ENCODE measurements at places on chromosomes 5 and 9.

- no peak for DNase-seq
These were observed 3.2 kb upstream of the RNU6ATAC start for GRCh38 chr9:134167530-134167931.

DNA sequence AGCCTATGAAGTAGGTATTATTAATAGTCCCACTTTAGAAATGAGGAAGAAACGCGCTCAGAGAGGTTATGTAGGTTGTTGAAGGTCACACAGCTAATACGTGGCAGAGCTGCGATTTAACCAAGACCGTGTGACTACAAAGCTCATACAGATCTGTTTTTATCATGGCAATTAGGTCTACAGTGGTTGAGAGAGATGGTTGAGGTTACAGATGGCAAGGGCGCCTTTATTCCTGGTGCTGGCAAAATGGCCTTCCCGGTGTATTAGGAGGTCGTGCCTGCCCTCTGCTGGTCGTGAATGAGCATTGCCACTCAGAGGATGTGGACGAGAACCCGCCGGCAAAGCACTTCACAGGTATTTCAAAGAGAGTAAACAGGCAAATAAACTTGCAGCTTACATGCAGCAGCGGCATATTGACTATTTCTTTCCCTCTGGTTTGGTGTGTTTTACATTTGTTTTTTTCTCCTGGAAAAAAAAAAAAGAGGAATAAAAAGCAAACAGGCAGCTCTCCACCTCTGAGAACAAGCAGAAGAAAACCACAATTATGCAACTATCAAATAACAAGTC, 65.3 kb upstream of the EGFLAM start:
- DNase-seq: peak; percentile 57

- DNase-seq: no peak
These were observed 279.7 kb downstream of the EBF1 start for GRCh38 chr5:158819840-158820620.

DNA sequence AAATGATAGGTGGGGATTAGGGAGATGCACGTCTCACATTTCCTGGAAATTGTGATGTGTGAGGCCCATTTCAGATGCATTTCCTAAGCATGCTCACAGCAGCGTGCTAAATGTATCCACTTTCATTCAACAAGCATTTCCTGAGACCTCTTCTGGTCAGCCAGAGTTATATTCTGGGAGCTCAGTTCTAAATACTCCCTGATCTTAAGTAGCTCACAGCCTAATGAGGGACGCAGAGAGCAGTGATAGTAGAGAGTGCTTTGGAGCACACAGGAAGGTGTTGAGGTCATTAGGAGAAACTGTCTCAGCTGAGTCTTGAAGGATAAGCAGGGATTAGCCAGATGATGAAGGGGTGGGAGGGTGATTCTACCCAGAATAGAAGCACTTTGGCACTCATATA, 46.2 kb upstream of the FSD1L start:
- no peak for DNase-seq

GRCh38 chr9:133711428-133712220, 26.5 kb downstream of the SARDH start:
- no peak for DNase-seq

GRCh38 chr9:12778389-12778788, 3.6 kb downstream of the LURAP1L start:
- DNase-seq: no peak

- DNase-seq: no peak
These were observed 33.8 kb downstream of the DOCK8 start for GRCh38 chr9:248278-248961.

DNA sequence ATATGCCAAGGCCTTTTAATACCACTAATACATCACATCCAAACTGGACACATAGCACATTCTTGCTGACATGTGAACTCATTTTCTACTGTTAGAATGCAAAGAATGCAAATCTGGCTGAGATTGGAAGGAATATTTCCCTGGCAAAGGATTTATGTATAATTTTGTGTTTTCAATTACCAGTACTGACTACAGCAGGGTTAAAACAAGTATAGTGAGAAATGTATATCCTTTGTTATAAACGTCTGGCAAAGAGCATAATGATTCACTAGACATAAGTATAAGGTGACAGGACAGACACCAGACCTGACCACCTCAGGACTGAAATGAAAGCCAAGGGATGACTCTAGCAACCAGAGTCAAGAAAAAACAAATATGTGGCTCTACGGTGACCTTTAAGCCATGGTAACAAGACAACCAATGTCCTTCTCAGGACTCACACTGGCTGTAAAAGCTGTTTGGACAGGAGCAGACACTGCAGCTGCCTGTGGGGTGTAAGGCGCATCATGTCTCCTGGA, 95.0 kb downstream of the MRPS27 start:
- no peak for DNase-seq

DNA sequence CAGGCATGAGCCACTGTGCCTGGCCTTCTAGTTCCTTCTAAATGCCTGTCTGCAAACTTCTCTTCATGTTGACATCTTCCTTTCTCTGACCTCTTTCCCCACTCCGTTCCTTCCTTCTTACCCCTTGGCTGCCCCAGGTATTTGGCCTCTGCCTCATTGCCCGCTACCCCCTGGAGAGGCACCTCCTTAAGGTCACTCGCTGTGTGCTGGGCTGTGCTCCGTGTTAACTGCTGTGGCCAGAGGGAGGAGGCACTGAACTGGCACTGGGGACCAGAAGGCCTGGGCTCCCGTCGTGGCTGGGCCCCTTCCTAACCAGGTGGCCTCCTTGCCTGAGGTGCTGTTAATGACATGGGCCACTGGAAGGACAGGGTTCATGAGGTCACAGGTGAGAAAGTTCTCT, 39.4 kb downstream of the LAMC3 start:
- DNase-seq: no peak

DNA sequence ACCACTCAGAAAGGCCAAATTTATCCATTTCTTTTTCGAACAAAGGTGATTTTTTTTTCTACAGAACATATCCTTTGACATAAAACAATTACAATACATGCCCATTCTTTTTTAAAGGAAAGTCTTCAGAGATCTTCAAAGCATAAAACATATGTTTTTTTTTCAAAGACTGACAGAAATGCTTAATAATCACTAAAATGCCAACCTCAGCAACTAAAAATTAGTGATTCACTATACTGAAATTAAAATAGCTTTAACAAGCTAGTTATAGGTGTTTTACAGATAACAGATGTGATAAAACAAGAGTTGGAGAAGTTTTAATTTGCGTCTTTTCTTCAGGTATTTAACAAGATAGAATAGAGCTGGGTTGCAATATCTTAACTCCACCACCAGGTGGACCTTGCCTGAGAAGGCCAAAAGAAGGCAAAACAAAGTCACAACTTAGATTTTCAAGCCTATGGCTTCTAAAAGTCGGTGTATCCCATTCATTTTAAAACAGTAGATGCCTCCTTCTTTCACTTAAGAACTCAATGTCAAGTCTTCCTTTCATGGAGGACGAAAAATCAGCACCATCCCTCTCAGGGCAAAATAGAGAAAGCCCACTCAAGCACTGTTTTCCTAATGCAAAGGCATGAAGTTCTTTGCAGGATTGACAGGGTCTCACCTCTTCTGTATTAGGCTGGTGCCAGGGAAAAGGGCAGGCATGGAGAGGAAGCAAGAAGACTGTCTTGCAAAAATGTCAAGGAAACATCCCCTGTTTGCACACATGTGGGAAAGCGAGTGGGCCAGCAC, 31.1 kb upstream of the CPLX2 start:
- DNase-seq: no peak

DNA sequence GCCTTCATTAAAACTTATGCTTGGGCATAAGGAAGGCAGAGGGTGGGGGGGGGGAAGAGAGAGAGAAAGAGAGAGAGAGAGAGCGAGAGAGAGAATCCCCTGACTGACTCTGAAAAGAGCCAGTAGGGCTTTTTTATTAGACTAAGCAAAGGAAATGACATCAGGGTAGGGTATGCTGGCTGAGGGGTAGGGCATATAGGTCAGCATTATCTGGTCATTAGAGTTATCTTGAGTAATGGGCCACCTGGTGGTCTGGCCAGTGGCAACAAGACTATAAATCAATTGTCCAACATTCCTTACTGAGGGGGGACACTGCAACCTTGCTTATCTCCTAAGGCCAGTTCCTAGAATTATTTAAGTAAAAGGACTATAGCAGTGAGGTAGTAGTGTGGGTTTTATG, 67.2 kb downstream of the TSSK1B start:
- no peak for DNase-seq

GRCh38 chr5:10536931-10537579, 26.8 kb upstream of the ANKRD33B start:
- no peak for DNase-seq

GRCh38 chr5:110401881-110402280, 324.6 kb downstream of the TMEM232 start:
- no peak for DNase-seq

DNA sequence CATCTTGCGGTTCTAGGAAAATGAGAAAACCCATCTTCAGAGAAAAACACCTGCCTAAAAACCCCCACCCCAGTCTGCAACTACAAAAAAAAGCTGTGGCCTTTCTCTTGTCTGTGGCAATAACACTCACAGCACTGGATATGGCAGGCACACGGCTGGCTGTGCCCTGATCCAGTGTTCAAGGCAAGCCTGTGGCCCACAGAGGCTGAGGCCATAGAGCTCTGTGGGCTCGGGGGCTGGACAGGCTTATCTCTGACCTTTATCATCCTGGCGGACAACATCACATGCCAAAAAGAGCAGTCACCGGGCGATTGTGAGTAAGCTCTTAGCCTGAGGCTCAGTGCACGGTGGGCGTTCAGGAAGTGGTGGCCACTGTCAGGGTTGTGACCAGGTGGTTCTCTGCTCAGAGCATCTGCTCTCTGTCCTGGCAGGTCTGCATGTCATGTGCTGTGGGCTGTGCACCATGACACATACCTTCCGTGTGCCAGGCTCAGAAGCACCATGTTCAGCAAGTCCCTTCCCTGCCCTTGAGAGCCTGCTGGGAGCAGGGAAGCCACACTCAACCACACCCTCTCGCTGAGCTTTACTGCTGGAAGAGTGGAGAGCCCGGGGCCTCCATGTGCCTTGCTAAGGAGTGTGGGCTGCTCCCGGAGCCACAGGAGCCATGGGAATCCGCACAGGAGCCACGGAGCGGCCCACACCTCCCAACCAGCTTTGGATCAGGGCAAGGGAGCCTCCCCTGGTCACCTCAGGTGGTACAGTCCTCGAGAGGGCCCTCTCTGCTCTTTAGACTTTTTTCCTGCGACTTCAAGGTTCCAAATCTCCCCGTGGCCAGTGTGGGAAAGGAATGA, 34.6 kb upstream of the WDR38 start:
- DNase-seq: no peak

Measured in stimulated activated CD4-positive, alpha-beta T cell treated with anti-CD3 and anti-CD28 coated beads, Interleukin-4, amount 100 ng/mL, for 1 hour (primary cell).